ENCODE measurements at places on chromosomes 11 and 22. TPM values are rescaled to one million over a fixed set of nuclear protein-coding genes. Genes with fewer than 3 reads are reported as not detected.

Gene ACR
- total RNA-seq: not detected

Gene NRXN2
- total RNA-seq: 1.0 TPM

Gene OR52E6
- total RNA-seq: not detected

Gene DGCR2
- 31.7 TPM for total RNA-seq

Gene KCNC1
- not detected for total RNA-seq

Gene HMOX1
- 240 TPM for total RNA-seq

Gene HTR3A
- total RNA-seq: not detected

Gene MGAT3
- total RNA-seq: under 0.01 TPM

Gene LMNTD2
- total RNA-seq: not detected

Gene SHANK3
- total RNA-seq: 0.43 TPM

Gene OR4D5
- total RNA-seq: not detected

Gene MEI1
- total RNA-seq: 0.17 TPM

Gene MRPL21
- total RNA-seq: 63.6 TPM

Gene LRRC56
- 0.95 TPM for total RNA-seq

Gene RCOR2
- 3.5 TPM for total RNA-seq

Gene MLC1
- total RNA-seq: not detected

Gene KCNJ5
- 0.17 TPM for total RNA-seq

Gene ANGPTL5
- 0.63 TPM for total RNA-seq

Gene PPP6R3
- 75.3 TPM for total RNA-seq

Gene TEX54
- not detected for total RNA-seq

Gene APOA1
- 0.69 TPM for total RNA-seq

Gene SIK2
- total RNA-seq: 10.0 TPM

Gene NAALAD2
- 0.47 TPM for total RNA-seq

Gene RFPL1
- not detected for total RNA-seq

Gene OR8D4
- not detected for total RNA-seq

Gene ART5
- 0.34 TPM for total RNA-seq

Gene BIRC2
- total RNA-seq: 39.1 TPM
